ENCODE measurements at places on chromosomes 16 and 17.

- no peak for DNase-seq
Observed at GRCh38 chr16:70304892-70305448, 6.0 kb downstream of the DDX19B start.

- no peak for DNase-seq
Observed at GRCh38 chr17:14211801-14212200, 24.9 kb downstream of the CDRT15 start.

DNA sequence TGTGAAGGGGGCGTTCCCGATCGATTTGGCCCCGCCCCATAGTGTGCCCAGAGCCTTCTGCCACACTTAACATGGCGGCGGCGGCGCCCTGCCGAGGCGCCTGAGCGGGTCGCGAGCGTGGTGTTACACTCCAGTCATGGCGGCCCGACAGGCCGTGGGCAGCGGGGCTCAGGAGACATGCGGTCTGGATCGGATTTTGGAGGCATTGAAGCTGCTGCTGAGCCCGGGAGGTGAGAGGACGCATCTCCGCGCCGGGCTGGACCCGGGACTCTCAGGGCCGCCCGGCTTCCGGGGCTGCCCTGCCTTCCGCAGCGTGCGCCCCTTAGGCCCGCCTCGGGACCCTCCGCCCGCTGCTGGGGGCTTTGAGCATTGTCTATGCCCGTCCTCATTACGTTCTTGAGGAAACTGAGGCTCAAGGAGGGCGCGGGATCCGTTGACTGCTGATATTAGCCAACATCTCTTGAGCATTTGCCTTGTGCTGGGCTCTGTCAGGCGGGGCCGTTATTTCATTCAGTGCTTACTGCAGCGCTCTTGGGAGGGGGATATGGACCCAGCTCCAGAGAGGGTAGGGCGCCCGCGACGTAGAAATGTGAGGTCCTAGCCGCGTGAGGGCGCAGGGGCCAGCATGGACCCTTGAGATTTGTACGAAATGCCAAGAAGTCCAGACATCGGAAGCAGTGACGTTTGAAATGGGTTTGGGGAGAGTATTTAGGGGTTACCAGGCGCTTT lies at the start of gene TANGO6:
TANGO6 (plus strand) TSS at position 50 of the 729 bp plus-strand sequence; CDS start at position 137, 87 bp downstream.
- peak; percentile 92 for DNase-seq

DNA sequence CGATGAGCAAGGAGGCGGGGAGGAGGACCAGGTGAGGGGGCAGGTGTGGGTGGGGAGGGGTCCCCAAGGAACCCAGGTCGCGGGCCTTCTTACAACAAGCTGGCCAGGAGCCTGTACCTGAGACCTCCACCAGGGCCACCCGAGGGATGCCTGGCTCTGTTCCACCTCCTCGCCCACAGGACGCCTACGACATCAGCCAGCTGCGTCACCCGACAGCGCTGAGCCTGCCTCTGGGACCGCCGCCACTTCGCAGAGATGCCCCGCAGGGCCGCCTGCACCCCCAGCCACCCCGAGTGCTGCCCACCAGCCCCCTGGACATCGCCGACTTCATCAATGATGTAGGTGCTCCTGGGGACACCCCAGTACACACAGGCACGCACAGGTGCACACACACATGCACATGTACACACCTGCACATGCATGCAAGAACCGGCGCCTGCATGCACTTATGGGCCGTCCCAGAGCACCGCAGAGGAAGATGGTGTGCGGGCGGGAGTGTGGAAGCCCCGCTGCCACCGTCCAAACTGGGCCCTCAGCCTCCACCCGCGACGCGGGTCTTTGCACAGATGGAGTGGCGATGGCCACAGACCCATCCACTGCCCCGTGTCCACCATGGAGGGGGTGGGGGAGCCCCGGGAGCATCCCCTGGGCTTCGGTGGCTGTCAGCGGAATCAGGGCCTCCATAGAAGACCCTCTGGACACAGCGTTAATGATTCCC lies 6.6 kb downstream of the SLC22A31 start:
- DNase-seq = no peak

DNA sequence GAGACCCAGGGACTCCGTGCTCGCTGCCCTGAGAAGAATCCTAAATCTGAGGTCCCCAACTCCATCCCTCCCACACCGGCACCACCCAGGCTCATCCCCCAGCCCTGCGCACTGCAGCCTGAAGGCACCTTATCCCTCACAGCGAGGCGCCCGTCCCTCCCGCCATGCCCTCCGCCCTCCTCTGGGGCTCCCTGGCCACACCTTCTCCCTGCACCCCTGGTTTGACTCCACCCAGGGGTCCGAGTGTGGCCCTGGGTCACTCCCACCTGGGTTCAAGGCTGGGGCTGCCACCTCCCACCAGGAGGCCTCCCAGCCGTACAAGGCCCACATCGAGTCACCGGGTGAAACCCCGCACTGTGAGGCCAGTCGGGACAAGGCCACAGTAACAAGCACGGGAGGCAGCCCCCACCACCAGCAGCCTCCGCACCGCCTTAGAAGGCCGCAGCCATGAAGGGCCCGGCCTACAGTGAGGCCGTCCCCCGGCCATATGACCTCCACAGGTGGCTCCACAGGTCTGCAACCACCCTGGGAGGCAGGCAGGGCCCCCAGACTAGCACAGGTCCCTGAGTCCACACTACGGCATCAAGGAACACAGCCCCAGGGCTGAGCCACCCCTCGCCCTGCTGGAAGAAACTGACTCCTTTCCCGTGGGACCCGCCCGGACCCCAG lies 8.3 kb downstream of the HAGH start:
- DNase-seq = no peak

- peak; percentile 60 for DNase-seq
Observed at GRCh38 chr16:75053791-75054555, 55.1 kb downstream of the ZNRF1 start.

DNA sequence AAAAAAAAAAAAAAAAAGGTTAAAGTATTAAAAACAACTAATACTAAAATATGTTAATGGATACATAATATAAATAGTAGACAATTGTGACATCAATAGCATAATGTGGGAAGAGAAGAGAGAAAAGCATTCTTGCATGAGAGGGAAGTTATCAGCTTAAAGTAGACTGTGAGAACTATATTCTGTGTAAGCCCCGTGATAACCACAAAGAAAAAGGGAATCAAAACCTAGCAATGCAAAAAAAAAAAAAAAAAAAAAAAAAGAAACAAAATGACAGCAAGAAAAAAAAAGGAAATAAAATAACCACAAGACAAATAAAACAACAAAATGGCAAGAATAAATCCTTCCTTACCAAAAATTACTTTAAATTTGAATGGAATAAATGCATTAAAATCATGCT lies 39.8 kb upstream of the MYLK3 start:
- peak; percentile 2 for DNase-seq

- no peak for DNase-seq
Observed at GRCh38 chr17:67474081-67474661, 97.1 kb downstream of the PITPNC1 start.

GRCh38 chr17:61188081-61188480 lies 211.6 kb upstream of the TBX2 start:
- DNase-seq = no peak

GRCh38 chr16:79007614-79008013 lies 592.9 kb downstream of the MAF start:
- DNase-seq = no peak

DNA sequence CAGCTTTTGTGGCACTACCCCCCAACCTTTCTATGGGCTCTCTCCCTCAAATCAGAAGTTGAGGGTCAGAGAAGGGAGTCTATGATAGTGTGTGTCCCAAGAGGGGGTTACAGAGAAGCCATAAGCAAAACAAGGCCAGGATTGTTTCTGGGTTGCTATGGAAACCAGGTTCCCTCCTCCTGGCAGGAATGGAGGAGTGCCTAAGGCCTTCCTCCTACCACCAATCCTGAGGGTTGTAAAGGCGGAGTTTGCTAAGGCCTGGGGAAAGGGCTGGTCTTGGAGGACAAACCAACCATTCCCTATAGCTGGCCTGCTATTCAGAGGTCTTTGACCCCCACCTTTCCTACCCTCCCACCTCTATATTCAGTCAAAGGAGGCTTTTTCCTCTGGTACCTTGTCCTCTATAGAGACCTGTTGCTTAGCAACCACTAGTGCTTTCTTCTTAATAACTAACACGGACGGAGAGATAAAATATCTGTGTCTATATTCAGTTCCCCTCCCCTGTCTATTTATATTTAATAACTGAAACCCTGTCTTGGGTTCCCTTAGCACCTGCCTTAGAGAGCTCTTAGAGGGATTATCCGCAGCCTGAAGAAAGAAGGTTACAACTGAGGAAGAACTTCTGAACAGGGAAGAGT lies 43.4 kb downstream of the NEUROD2 start:
- DNase-seq = no peak

DNA sequence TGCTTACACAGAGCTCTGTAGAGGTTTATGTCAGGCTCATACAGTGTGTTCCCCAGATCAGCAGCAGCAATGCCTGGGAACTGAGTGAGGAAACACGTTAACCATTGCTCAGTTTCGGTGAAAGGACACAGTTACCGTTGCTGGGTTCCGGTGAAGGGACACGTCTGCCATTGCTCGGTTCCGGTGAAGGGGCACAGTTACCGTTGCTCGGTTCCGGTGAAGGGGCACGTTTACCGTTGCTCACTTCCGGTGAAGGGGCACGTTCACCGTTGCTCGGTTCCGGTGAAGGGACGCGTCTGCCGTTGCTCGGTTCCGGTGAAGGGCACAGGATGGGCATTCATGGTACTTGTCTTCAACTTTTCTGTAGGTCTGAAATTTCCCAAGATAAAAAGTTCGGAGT lies 81.7 kb downstream of the MRM3 start:
- DNase-seq = no peak

- no peak for DNase-seq
Observed at GRCh38 chr17:15267996-15268395, 2.9 kb upstream of the PMP22 start.

DNA sequence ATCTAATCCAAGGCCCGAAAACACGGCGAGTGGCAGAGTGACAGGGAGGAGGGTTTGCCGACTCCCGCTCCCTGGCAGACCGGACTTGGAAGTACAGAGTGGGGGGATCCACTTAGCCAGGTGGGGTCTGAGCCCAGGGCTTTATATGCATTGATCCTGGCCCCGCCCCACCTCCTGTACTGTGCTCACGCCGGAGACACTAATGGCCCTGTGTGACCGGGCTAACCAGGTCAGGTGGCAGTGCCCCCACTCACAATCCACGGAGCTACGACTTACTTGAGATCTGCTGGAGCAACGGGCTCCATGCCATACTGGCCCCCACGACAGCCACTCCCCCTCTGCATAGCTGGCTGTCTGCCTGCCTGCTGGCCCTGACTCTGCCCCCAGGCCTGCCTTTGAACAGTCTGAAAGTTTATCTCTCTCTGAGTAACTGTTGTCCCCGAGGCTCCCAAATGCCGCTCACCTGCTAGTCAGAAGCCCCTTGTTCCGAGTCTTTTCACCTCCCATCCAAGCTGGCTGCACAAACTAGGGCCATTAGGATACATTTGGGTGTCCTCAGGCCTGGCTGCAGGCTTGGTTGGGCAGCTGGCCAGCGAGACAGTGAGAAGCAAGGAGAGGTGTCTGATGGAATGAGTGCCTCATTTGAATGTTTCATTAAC lies 28.0 kb downstream of the CACNA1G start:
- no peak for DNase-seq

DNA sequence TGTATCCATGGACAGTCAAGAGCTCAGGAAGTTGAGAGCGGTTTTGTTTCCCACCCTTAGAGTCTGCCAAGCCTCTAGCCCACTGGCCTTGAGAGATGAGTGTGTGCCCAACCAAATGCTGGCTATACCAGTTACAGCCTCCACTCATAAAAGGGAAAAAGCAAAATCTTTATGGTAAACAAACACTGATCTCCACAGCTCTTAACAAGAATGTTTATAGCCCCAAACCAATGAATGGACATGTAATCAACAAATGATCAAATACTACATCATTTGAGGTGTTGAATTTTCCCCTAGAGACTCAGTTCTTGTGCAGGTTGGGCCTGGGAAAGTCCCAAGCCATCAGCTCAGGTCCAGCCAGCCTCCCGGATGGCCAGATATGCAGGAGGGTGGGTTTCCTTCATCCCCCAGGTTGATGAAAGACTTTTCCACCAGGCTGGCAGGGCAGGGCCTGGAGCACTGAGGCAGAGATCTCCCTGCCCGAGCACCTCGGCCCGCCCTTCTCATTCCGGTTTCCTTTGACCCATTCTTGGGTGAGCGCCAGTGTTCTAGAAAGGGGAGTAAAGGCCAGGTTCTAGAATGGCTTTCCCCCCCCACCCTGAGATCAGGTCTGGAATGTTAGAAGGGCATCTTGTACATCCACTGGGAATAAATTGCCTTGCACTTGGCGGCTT lies 3.9 kb upstream of the EFTUD2 start:
- DNase-seq = no peak

DNA sequence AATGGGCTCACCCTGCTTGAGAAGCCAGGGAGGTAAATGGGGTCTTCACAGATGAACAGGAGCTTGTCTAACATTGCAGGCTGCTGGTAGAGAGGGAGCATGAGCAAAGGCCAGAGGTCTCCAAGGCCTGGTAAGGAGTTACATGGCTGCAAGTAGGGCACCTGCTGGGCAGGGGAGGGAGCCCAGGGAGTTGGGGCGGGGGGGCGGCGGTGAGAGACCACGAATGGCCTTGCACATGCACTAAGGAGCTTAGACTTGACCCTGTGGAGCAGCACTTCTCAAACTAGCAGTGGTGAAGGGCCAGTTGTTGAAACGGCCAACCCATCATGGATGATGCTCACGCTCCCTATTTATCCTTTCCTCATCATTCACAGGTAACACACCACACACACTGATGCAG lies 38.4 kb downstream of the ERN1 start:
- no peak for DNase-seq

- DNase-seq = no peak
Observed at GRCh38 chr17:79681101-79681621, 49.6 kb upstream of the ENPP7 start.

DNA sequence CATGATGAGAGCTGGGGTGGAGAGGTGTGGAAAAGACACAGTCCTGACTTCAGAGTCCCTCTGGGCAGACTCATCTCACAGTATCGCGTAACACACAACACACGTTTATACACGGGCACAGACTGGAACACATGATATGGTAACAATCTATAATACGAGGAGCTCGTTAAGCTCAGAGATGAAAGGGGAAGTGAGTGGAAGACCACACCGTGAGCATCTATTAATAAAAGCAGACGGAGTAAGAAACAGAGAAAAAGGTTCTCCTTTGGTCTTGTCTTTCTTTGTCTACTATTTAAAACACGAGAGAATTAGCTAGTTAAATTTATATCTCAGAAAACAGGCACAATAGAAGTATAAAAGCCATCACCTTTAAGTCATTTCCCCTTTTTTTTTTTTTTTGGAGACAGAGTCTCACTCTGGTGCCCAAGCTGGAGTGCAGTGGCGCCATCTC lies 13.5 kb downstream of the ANKRD11 start:
- DNase-seq = peak; percentile 49

- DNase-seq = peak; percentile 17
Observed at GRCh38 chr16:56851671-56852400, 13.2 kb upstream of the SLC12A3 start.

GRCh38 chr16:23062524-23062923 lies 86.7 kb downstream of the USP31 start:
- no peak for DNase-seq

GRCh38 chr16:31695667-31696066 lies 168.0 kb downstream of the AHSP start:
- peak; percentile 46 for DNase-seq

DNA sequence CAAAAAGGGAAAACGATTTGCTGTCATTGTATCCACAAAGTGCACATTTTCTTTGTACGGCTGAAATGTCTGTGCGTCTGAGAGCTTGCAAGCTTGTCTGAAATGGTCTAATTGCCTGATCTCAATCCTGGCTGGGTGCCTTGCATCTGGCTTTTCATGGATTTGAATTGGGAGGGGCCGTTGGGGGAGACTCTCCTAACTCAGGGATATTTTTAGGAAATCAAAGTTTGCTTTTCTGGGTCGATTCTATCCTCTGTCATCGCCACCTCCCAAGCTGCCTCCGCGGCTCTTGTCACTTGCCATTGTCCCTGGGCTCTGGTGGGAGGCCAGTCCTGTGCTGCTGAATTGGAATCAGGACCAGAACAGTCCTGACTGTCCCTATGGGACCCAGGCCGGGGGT lies 33.3 kb upstream of the MGAT5B start:
- no peak for DNase-seq

Measured in OCI-M1 (cell line).